ENCODE measurements at places on chromosomes 16 and 17.

DNA sequence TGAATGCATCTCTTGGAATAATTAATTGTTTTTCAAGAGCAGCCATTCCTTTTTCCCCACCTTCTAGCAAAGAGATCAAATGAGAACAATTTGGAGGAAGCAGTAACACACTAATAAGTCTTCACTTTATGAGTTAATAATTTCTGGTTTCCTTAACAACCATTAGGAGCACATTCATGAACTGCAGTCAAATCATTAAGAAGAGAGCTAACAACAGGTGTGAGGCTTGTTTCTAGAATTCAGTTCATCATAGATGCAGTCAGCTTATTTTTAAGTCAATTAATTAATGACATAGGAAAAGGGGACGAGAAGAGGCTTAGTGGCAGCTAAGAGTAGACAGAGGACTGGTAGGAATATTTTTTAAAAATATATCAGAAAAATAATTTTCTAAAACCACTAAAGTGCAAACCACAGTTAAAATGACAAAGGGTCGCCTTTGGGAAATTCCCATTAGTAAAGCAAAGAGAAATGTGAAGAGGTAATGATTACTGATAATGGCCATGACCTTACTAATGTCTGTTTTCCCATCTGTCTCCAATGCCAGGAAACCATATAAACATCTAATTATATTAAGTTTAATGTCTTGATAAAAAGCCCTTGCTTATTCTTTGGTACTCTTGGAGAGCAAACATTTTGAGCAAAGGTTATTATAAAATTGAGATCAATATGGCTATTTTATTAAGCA, 184.2 kb downstream of the KCNJ2 start:
- no peak for DNase-seq

- DNase-seq = peak; percentile 71
Measured at GRCh38 chr17:41687828-41688640, 651 bp upstream of the EIF1 start.

GRCh38 chr16:74868501-74868900, 93.9 kb upstream of the FA2H start:
- DNase-seq = no peak

DNA sequence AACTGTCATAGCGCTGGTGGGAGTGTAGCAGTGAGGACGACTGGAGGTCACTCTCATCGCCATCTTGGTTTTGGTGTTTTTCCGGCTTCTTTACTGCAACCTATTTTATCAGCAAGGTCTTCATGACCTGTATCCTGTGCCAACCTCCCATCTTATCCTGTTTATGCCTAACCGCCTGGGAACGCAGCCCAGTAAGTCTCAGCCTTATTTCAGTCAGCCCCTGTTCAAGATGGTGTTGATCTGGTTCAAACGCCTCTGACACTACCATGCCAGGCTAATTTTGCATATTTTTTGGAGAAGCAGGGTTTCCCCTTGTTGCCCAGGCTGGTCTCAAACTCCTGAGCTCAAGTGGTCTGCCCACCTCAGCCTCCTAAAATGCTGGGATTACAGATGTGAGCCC, 179.8 kb upstream of the HSBP1 start:
- no peak for DNase-seq

DNA sequence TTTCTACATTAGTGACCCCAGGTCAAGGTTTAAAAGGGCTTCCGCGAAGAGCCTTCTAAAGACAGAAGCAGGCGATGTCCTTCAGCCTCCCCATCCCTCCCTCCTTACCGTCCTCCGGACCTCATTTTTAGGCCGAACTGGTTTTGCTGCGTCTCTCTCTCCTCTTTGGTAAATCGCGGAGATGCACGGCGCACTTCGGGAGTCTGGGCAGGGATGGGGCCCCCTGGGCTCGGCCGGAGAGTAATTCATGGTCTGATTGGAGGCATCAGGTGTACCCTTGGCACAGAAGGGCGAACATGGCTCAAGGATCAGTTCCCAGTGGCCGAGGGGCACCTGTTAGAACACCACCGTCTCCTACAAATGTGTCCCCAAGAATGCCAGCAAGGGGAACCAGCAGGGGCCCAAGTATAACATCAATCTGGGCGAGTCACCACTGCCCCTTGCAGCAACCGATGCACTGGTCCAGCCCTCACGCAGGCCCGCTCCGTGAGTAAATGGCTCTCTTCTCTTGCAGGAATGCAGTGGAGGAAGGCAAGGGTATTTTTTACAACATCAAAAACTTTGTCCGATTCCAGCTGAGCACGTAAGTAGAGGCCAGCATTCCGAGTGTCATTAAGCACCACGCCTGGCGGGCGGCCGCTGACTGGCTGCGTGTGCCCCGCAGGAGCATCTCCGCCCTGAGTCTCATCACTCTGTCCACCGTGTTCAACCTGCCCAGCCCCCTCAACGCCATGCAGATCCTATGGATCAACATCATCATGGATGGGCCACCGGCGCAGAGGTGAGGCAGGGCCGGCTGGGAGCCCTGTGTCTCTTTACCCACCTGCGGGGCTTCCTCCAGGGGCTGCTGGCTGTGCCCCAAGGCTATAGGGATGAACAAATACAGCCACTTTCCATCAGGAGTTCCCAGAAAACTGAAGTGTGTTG, 45.6 kb downstream of the MEAK7 start:
- no peak for DNase-seq

- DNase-seq = peak; percentile 74
Measured at GRCh38 chr17:21119247-21119918, 7.4 kb upstream of the DHRS7B start.

- DNase-seq = no peak
Measured at GRCh38 chr16:71201054-71201453, 29.5 kb downstream of the HYDIN start.

DNA sequence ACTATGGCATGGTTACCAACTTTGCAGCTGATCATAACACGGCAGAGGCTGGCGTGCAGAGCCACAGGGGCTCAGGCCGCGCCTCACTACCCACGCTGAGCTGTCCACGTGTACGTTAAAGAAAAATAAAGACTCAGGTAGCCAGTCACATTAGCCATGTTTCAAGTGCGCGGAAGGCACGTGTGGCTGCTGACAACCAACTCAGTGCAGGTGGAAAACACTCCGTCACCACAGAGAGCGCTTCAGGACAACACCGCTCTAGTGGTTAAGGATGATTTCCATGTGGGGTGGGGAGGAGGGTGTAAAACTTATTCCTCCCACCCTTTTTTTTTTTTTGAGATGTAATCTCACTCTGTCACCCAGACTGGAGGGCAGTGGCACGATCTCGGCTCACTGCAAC, 33.8 kb downstream of the ZCCHC14 start:
- no peak for DNase-seq
